ENCODE measurements at places on chromosomes 16 and 17.

GRCh38 chr16:53732296-53732929, 28.5 kb downstream of the FTO start:
- no peak for DNase-seq

- DNase-seq, result peak; percentile 27
Measured at GRCh38 chr16:12901597-12902461, at the start of gene SHISA9. Gene SHISA9 (plus strand): TSS chr16:12901598.

DNA sequence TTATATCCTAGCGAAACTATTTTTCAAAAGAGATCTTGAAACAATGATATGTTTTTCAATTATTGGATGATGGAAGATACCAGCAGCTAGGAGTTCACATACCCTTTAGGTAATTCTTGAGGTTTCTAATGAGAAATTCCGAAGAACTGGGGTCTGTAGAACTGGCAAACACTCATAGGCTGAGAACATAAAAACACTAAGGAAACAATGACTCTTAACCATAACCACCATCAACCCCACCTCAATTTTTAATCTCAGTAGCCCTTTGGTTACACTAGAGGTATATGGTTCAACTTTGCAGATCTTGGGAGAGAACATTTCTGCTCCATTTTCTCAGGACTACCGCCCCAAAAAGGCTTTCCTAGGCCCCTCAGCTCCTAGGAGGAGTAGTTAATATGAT, 65.7 kb upstream of the NPEPPS start:
- DNase-seq, result no peak

- DNase-seq, result no peak
Measured at GRCh38 chr16:49559242-49559641, 185.6 kb downstream of the C16orf78 start.

DNA sequence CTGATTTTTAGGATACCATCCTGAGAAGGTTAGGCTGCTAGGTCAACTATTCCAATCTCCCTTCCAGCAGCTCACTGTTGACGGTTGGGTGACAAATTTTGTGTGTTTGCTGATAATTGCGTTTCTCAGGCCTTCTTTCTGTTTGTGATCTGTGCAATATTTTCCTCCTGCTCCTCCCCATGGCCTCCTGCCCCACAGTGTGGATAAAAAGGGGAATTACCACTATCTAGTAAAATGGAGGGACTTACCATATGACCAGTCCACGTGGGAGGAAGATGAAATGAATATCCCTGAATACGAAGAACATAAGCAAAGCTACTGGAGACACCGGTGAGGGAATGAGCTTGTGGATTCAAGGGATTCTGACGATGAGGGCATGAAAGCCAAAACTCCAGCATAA, 9.2 kb downstream of the CHD3 start:
- DNase-seq, result peak; percentile 57

- no peak for DNase-seq
Measured at GRCh38 chr17:44770166-44770925, 11.6 kb downstream of the ADAM11 start.

DNA sequence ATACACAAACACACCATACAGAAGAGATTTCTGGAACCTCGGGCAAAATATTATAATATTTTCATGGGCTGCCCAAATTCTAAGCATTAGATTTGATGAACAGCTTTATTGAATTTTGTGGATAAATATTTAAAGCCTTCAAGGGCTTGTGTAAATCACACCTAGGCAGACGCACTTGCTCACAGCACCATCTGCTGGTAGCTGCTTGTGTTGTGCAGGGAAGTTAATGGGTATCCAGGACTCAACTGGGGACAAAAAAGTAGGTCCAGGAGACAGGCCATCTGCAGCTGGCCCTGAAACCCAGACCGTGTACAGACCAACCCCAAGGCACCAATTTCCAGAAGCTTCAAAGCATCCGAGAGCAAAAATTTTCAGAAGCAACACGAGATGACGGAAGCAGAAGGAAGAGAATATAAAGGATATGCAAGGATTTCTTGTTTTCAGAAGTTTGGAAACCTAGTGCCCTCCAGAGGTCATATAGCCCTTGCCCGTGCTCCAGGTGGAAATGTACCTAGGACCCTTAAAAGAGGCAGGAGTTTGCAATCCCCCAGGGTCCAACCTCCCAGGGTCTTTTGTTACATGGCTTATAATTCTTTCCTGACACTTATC, 140.0 kb downstream of the CHD9NB start:
- DNase-seq, result peak; percentile 68

- DNase-seq, result peak; percentile 46
Measured at GRCh38 chr16:56667581-56668571, at the start of gene MT1G. Gene MT1G (minus strand): TSS chr16:56668065. CDS start chr16:56667993, 72 bp downstream.

GRCh38 chr17:32672711-32673110, 185.9 kb downstream of the CDK5R1 start:
- no peak for DNase-seq

DNA sequence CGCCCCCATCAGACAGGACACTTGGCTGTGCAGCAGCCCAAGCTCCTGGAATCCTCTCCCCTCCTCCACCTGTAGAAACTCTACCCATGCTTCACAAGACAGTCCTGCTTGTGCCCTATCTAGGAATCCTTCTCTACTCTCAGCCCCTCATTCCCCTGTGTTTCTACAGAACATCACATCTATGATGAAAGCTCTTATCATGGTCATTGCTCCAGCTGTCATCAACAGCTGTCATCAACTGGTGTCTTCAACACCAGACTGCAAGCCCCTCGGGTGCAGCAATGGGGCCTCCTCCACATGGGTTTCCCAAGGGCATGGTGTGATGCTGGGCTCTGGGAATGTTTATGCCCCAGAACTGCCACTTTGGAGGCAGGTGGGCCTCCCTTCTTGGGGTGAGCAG, 21.1 kb upstream of the CDRT4 start:
- DNase-seq, result no peak

DNA sequence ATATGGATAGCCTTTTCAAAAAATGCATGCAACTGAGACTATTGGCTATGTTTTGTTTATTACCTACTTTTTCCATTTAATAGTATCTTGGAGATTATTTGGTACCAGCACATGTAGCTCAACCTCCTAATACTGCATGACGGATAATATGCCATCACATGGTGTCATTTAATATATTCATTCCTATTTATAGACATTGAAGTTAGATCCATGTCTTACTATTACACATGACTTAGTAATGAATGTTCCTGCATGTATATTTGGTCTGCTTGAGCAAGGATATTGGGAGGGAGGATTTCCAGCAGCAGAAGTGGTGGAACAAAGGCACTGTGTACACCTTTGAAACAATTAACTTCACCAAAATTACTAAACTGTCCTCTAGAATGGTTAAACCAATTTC, 561.3 kb downstream of the WWOX start:
- no peak for DNase-seq

DNA sequence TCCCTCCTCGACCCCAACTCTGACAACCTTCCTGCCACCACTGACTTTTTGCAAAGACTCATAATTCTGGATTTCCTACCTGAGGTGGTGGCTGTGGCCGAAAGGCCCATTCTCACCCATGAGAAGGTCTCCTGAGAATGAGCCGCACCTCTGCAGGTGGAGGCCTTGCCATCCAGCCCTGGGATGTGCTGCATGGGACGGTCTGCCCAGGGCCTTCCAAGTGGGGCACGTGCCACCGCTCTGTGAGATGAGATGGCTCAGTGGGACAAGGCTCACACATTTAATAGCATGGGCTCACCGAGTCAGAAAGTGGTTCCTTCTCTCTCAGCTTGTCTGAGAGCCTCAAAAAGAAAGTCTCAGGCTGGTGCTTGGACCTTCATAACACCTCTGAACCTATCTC, 112.8 kb downstream of the AMFR start:
- no peak for DNase-seq

DNA sequence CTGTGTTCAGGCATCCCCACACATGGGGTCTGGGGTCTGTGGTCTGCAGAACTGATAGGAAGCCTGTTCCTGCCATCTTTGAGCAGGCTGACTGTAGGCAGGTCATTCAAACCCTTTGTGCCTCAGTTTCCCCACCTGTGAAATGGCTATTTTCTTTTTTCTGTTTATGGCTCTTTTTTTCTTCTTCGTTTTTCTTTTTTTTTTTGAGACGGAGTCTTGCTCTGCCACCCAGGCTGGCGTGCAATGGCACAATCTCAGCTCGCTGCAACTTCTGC, 72.5 kb downstream of the ABCC6 start:
- no peak for DNase-seq

Data from AG20443 (cell line).